WTC11 (cell line): ENCODE measurements at places on chromosomes 12 and 14.

DNA sequence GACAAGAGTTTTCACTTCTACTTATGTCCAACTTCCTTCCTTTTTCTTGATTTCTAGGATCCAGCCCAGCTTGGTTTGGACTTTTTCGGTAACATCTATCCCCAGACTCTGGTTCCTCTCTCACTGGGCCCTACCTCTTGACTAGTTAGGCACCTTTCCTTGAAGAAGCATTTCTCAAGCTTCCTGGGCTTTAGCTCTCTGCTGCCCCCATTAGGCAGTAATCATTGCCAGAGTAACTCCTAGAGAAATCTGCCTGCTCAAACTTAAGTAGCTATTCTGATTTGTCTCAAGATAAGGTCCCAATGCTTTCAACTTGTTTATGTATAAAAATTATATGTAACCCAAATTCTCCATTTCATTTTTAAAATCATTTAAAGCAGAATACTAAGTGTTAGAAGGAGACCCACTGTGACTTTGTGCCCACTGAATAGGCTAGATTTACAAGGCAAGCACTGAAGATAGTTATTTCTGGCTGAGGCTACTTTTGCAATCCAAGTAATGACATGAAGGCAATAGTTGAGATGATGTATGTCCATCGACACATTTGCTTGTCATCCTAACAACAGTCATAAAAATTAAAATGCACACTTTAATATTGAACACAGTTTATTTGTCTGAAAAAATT is 275.0 kb upstream of the G2E3 start:
- peak; percentile 73 for DNase-seq

DNA sequence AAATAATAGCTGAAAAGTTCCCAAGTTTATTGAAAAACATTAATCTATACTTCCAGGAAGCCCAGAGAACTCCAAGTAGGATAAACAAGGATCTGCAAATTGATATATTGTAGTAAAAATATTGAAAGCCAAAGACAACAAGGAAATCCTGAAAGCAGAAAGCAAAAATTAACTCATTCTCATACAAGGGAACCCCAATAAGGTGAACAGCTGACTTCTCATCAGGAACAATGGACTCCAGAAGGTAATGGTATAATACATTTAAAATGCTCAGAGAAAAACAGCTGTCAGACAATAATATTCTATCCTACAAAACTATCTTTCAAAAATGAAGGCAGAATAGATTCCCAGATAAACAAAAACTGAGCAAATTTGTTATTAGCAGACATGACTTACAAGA is 138.1 kb upstream of the BMP4 start:
- DNase-seq: no peak

GRCh38 chr12:64192644-64193444 is 29.3 kb downstream of the KICS2 start:
- DNase-seq: no peak

DNA sequence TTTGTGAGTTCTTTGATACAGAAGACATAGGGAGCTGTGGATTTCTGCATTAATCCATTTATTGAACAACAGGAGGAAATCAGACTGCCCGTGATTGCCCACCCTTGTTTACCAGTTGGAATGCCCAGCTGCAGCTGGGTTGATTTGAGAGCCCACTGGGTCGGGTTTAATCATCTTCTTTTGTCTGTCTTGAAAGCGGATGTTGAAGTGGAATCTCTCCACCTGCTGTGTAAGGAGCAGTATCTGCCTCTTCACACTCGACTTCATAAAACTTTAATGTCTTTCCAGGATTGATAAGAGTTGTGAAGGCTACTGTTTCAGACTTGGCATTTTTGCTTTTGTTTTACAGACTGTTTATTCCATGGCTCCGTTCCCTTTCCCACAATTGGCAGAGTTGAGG is 39.9 kb downstream of the TBC1D30 start:
- DNase-seq: no peak

GRCh38 chr14:91317381-91318308 is 73.1 kb upstream of the GPR68 start:
- DNase-seq: no peak

DNA sequence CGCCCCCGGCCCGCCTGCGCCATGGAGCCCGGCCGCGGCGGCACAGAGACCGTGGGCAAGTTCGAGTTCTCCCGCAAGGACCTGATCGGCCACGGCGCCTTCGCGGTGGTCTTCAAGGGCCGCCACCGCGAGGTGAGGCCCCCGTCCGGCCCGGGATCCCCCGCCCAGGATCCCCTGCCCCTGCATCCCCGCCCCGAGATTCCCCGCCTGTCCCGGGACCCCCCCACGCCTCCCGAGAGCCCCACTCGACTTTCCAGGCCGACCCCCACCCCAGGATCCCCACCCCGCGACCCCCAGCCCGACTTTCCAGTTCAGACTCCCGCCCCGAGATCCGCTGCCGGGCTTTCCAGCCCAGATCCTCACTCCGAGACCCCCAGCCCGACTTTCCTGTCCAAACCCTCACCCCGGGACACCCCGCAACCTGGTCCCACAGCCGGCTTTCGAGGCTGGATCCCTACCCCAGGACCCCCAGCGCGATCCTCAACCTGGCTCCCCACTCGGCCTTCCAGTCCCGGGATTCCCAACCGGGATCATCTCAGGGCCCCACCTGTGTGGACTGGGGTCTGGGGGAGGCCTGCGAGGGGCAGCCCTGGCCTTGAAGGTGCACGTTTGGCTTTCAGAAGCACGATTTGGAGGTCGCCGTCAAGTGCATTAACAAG is 688 bp downstream of the ULK1 start:
- no peak for DNase-seq
